ENCODE measurements at places on chromosomes 16 and 17.

DNA sequence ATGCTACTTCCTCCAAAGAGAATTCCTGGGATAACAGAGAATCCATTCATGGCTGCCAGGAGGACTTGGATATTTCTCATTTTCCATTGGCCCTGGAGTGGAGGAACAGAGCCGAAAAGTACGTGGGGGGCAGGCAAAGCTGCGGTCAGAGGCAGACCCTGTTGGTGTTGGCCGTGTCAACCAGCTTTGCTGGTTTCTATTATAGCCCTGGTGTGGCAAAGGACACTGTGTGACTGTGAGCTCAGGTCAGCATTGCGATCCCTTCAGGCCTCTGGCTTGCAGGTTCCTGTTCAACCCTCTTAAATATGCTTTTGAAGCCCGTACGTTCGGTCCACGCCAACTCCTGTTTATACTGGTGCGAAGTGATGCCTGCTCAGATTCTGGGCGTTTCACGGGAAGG lies 596.2 kb downstream of the MAF start:
- DNase-seq: no peak

GRCh38 chr16:66438536-66438935 lies 11.4 kb downstream of the BEAN1 start:
- DNase-seq: no peak

GRCh38 chr16:79874391-79874790 lies 273.9 kb upstream of the MAF start:
- DNase-seq: no peak

- DNase-seq: no peak
Observed at GRCh38 chr16:88561485-88562359, 8.5 kb upstream of the ZC3H18 start.

DNA sequence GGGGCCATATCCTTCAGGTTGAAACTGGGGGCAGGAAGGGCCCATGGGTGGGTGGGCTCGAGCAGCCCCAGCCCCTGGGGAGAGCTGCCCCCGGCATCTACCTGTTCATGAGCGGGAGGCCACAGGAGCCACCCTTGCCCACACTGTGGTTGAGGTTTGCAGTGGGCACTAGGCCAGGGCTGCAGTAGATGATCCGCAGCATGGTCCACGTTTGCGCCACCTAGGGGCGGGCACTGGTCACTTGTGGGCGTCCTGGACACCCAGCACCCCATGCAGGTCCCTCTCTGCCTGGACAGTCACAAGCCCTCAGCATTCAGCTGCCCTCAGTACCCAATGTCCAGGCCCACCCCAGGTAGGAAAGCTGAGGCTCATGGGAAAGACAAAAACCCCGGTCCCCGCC lies 1.8 kb upstream of the JMJD8 start:
- DNase-seq: no peak

GRCh38 chr16:64251742-64252141 lies 870.1 kb downstream of the CDH11 start:
- DNase-seq: no peak

- DNase-seq: no peak
Observed at GRCh38 chr17:42365136-42365535, 23.1 kb downstream of the STAT3 start.

DNA sequence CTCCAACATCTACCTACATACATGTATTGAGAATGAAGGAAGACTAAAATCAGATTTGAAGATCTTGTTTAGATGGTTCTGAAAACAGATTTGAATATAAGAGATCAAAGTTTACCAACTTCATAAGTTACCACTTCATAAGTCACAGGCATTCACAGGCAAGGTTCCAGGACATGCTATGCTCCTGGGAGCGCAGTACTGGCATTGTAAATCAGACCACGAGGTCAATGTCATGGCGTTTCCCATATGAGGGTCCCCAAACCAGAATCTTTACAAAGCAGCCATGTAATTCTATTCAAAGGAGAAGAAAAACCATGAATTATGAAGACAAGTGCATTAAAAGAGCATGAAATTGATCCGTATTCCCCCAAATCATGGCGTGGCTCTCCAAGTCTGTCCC lies 3.0 kb downstream of the CDH11 start:
- DNase-seq: no peak

GRCh38 chr17:13646969-13647542 lies 45.3 kb upstream of the HS3ST3A1 start:
- no peak for DNase-seq

- no peak for DNase-seq
Observed at GRCh38 chr17:80063830-80064585, 27.6 kb downstream of the CCDC40 start.

DNA sequence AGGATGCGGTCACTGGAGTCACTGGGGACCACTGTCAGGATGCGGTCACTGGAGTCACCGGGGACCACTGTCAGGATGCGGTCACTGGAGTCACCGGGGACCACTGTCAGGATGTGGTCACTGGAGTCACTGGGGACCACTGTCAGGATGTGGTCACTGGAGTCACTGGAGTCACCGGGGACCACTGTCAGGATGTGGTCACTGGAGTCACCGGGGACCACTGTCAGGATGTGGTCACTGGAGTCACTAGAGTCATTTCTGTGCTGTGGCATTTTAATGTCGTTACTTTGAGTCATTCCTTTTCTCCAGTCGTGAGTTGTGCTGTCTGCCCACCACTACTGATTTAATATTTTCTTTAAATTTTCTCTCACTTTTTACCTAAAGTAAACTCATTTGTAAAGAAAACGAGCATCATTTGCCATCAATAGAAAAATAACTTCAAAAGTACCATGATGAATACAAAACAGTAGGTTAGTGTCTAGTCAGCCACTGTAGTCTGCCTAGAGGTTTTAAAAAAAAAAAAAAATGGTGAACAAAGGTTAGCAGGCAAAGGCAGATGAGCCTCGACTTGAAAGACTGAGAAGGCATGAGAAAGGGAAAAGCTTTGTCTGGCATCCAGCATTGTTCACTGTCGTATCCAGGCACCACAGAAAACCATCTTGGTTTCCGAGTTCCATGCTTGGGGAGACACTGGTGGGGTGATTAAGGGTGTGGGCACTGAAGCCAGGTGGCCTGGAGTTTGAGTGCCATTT lies 346.6 kb downstream of the SNX29 start:
- DNase-seq: no peak

DNA sequence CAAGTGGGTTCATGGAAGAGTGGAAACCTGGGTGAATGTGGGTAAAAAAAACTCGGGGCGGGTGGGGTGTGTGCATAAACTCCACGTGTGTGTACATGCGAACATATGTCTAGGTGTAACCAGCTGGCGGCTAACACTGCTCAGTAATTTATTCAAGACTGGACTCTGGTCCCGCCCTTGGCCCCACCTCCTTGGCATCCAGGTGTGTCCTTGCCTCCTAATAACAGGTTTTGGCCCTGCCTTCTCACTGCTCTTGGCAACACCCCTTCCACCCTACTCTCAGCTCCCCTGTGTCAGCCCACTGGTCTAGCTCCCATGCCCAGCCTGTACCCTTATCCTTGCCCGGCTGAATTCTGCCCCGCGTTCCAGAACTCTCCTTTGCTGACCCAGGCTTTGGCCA lies 8.3 kb downstream of the FLII start:
- DNase-seq: no peak

DNA sequence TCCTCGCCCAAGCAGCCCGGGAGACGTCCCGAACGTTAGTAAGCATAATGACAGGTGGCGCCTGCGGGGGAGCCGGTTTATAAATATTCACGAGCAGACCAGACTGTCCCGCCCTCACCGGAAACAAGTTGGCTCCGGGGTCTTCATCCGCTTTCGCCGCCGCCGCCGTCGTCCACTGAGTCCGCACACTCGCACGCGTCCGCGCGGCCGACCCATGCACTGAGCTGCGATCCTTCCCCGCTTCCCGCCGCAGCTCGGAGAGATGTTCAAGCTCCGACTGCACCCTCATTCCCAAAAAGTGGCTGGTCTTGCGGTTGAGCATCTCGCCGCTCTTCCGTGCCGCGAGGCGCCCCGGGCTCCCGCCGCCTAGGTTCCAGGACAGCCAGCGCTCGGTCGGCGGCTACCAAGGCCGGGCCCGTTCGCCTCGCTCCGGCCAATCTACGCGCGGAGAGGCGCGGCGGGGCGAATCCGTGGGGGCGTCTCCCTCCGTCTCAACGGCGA lies 385 bp downstream of the CFAP119 start:
- DNase-seq: no peak

DNA sequence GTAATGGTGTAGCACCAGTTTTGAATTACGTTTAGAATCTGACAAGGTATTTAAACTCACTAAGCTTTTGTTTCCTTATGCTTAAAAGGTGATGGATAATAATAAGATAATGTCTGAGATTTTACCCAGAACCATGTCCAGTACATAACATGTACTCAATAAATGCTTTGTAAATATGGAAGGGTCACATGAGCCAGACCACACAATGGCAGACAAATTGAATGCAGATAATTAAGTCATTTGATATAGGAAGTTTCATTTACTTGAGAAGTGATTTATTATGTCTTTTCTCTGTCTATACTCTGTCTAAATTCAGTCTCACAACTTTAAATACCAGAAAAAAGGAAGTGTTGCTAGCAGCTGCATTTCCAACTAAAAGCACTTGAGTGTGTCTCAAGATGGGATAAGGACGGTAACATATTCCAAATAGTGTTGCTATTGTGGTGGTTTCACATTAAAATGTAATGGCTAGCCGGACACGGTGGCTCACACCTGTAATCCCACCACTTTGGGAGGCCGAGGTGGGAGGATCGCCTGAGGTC lies 52.5 kb upstream of the DHX40 start:
- no peak for DNase-seq
